ENCODE measurements at places on chromosomes 5 and 9.

GRCh38 chr5:158880483-158881001, 219.2 kb downstream of the EBF1 start:
- no peak for DNase-seq

DNA sequence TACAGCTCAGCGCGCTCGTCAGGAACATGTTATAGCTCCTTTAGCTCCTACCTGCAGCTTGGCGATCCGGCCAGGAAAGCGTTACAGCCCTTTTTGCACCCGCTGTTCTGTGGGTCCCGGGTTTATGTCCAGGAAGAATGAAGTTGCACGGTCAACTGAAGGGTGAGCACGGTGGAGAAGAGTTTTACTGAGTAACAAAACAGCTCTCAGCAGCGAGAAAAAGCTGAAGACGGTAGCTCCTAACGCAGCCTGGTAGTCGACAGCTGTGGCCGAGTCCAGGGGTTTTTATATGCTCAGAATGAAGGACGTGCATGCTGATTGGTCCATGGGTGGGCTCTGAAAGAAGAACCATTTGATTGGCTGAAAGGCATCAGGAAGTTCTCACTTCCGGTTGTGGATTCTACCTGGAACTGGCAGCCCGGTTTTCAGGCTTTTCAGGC, 1830.1 kb upstream of the NUDT12 start:
- DNase-seq, result no peak

DNA sequence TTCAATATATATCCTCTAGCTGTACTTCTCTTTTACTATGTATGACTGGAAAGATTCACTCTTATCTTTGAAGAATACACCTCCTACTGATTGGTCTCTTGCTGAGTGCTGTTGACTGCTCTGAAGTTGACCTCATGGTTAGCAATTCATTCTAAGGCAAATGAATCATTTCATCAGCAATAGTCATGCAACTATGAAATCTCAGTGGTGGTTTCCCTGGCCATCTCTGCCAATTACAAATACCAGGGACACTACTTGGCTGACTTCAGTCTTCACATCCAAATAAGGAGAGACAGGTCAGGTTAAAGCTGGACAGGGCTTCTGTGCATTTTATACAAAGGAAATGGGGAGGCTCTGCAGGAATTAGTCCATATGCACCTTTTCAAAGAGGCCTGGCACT, 333.5 kb upstream of the ACTBL2 start:
- DNase-seq, result no peak

GRCh38 chr5:170603578-170604565, 100.1 kb downstream of the KCNIP1 start:
- DNase-seq, result peak; percentile 19

DNA sequence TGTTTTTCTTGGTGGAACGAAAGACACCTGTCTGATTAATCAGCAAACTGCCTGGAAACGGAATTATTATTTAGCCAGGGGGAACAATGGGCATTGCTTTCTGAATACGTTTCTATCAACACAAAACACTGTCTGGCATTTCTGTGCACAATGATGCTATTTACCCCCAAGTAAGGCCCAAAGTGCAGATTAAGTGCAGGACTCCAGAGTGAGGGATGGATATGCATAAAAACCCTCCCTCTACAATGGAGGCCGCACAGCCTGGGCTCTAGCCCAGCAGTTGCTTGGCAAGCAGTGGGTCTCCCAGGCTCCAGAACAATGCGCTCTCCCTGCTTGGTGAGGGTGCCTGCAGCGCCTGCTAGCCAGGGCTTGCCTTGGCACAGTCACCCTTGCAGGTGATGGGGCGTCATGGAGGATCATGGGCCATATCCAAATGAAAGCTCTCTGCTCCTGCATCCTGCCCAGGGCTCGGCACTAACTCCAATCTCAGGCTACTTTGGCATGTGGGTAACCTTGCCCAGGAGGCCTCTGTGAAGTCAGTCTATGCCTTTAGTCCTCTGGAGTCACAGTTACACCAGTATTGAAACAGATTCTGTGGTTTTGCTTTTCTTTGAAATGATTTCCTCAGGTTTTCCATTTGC, 11.5 kb upstream of the SPATA24 start:
- no peak for DNase-seq

- DNase-seq, result no peak
These were observed 463.4 kb downstream of the ZNF608 start for GRCh38 chr5:124283031-124283430.

DNA sequence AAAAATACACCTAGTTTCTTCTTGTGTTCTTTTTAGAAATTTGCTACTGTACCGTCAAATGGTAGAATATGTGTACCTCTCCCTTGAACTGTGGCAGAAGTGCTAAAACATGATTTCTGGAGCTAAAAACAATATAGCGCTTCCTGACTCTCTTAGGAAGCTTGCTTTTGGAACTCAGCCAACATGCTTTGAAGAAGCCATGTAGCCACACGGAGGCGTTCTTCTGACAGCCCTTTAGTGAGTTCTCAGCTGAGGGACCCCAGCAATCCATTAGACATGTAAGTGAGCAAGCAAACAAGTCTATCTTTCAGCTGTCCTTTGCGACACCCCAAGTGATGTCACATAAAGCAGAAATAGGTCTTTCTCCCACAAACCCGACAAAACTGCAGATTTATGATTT, 917.0 kb downstream of the CDH9 start:
- DNase-seq, result no peak

All from activated T-cell treated with anti-CD3 and anti-CD28 coated beads, Interleukin-2, amount 50 U/mL, for 1 hour (primary cell).